A673 (cell line): ENCODE measurements at places on chromosomes 7 and 10. TPM values are rescaled to one million over a fixed set of nuclear protein-coding genes. Genes with fewer than 3 reads are reported as not detected.

Gene ANKRD2
- total RNA-seq: not detected in 2 replicates

Gene CCDC146
- total RNA-seq: 1.1 and 2.2 TPM in 2 replicates

DNA sequence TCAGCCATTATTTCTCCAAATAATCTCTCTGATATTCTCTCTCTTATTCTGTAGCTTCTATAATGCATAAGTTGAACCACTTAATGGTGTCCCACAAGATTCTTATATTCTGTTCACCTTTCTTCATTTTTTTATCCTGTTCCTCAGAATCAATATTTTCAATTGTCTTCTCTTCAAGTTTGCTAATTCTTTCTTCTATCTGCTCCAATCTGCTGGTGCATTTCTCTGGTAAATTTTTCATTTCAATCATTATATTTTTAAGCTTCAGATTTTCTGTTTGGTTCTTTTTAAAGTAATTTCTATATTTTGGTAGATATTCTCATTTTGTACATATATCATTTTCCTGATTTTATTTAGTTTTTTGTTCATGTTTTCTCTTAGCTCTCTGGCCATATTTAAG, 272.6 kb downstream of the ZEB1 start:
- no peaks in the 10 kb centered on the region for H3K27me3 ChIP-seq
- H3K36me3 ChIP-seq: no peaks in the 10 kb centered on the region
- no peaks in the 10 kb centered on the region for H3K4me1 ChIP-seq
- no peak for DNase-seq
- H3K4me3 ChIP-seq: no peak overlapping the region
- H3K27ac ChIP-seq: no peak overlapping the region

DNA sequence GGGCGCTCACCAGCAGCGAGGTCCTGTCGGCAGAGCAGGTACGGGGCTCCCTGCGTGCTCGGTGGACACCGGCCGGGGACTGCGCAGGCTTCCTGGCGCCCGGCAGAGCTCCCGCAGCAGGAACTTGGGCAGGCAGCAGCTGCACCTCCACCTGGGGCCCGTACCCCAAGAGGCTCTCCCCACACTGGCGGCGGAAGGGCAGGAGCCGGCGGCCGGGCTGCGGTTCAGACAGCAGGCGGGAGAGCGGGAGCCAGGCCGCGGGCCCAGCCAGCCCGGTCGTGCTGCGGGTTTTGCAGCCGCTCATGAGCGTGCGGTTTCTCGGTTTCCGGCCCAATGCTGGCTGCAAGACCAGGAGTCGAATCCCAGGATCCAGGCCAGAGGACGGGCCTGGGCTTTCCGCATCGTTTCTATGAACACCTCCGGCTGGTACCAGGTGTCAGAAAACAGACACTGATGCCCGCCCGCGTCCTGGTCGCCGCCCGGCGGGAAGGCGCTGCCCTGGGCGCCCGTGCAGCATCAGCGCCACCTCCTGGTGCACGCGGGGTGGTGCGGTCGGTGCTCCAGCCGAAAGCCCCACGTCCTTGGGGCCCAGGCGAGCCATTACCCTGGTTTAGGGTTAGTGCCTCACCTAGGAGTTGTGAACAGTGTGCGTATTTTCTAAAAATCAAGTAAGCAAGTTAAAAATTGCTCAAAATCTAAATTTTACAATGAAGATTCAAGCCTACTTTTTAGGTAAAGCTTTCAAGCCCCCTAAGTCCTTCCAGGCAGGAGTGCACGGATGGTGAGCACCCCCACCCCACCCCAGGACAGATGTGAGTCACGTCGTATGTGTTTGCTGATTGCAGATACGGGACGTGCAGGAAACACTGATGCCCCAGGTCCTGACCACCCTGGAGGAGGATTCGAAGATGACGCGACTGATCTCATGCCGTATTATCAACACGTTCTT, 47.4 kb upstream of the PRKAR1B start:
- H3K27me3 ChIP-seq: no peaks in the 10 kb centered on the region
- DNase-seq: peak; percentile 69
- H3K4me1 ChIP-seq: peaks cover 51% of the 10 kb centered on the region
- peaks cover 32% of the 10 kb centered on the region for H3K36me3 ChIP-seq
- no peak overlapping the region for H3K27ac ChIP-seq

- H3K4me3 ChIP-seq: peak overlapping the region; percentile 91
- H3K27me3 ChIP-seq: no peaks in the 10 kb centered on the region
- H3K36me3 ChIP-seq: peaks cover 47% of the 10 kb centered on the region
- peaks cover 23% of the 10 kb centered on the region for H3K4me1 ChIP-seq
- DNase-seq: peak; percentile 78
Measured at GRCh38 chr10:114045136-114046086, 1.7 kb downstream of the ADRB1 start.

Gene LEP
- not detected in 2 replicates for total RNA-seq

GRCh38 chr7:42071372-42072261, 165.4 kb downstream of the GLI3 start:
- no peak overlapping the region for H3K4me3 ChIP-seq
- H3K27ac ChIP-seq: no peak overlapping the region
- DNase-seq: peak; percentile 68
- no peaks in the 10 kb centered on the region for H3K27me3 ChIP-seq

DNA sequence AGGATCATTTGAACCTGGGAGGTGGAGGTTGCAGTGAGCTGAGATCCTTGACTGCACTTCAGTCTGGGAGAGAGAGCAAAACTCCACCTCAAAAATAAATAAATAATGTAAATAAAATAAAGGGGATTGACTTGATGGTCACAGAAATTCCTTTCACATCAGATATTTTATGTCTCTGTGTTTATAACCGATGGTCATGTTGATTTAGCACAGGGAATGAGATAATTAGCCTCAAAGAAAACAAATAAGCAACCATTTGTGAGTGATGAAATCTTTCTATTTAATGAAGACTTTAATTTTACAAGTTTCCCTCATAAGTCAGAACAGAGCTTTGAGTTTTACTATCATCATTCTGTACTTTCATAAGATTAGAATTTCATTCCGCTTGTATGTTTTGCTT, 64.8 kb upstream of the NUPR2 start:
- H3K4me3 ChIP-seq: no peak overlapping the region
- H3K36me3 ChIP-seq: no peaks in the 10 kb centered on the region
- no peaks in the 10 kb centered on the region for H3K27me3 ChIP-seq
- no peak for DNase-seq
- H3K4me1 ChIP-seq: no peaks in the 10 kb centered on the region

- DNase-seq: no peak
- no peak overlapping the region for H3K27ac ChIP-seq
- H3K4me3 ChIP-seq: no peak overlapping the region
- H3K4me1 ChIP-seq: peaks cover 8% of the 10 kb centered on the region
Measured at GRCh38 chr7:75690121-75690523, 48.6 kb downstream of the HIP1 start.

Gene CDC14C
- total RNA-seq: not detected in 2 replicates

DNA sequence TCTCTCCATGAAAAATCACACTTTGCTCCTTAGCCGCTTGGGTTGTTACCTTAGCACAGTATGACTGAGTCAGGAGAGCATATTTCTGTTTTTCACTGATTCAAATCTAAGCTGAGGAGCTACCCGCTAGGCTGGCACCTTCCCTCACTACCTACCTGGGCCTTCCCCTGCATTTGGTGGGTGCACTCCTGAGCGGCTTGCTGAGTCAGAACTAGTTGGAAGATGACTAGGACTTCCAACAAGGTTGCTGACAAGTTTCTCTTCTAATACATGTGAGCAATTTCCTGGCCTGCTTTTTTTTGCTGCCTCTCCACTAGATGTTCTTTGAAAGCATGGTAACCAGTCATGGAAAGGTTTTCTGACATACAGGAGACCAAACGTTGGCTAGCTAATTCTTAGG, 43.8 kb upstream of the SEC61G start:
- H3K27ac ChIP-seq: no peak overlapping the region
- no peak for DNase-seq
- H3K4me3 ChIP-seq: no peak overlapping the region
- peaks cover 9% of the 10 kb centered on the region for H3K27me3 ChIP-seq
- no peaks in the 10 kb centered on the region for H3K4me1 ChIP-seq

Gene FAM13C
- total RNA-seq: 18.5 and 21.2 TPM in 2 replicates

Gene IFIT3
- 5.6 and 6.7 TPM in 2 replicates for total RNA-seq

Gene BTBD16
- not detected in 2 replicates for total RNA-seq

- no peaks in the 10 kb centered on the region for H3K4me1 ChIP-seq
- no peak for DNase-seq
- H3K27ac ChIP-seq: peak overlapping the region; percentile 81
- H3K27me3 ChIP-seq: no peaks in the 10 kb centered on the region
Measured at GRCh38 chr10:93703066-93703465, 674 bp upstream of the FRA10AC1 start.

DNA sequence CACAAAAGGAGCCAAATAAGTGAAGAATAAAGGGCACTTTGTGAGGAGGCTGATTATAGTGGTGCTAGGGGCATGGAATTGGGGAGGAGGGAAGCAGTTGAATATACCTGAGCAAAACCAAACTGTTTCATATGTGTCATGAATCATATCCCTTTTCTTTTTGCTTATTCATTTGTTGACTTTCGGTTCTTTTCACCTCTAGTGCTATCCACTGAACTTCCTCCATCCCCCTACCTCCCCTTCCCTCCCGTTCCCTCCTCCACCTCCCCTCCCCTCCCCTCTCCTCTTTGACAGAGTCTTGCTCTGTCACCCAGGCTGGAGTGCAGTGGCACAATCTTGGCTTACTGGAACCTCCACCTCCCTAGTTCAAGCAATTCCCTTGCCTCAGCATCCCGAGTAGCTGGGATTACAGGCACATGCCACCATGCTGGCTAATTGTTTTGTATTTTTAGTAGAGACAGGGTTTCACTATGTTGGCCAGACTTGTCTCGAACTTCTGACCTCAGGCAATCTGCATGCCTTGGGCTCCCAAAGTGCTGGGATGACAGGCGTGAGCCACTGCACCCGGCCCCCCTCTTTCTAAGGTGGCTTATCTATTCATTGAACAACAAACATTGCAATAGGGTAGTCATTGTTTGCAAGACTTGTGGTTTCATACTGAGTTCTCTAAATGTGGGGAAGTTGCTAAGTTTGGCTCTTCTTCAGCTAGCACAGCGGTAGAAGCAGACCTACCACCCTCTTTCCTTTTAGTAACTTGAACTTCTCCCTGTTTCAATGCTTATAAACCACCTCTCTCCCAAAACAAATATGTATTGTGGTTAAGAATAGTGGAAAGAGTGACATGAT, 150.4 kb upstream of the PRPS1L1 start:
- no peaks in the 10 kb centered on the region for H3K4me1 ChIP-seq
- H3K4me3 ChIP-seq: no peak overlapping the region
- H3K36me3 ChIP-seq: no peaks in the 10 kb centered on the region
- no peak overlapping the region for H3K27ac ChIP-seq

DNA sequence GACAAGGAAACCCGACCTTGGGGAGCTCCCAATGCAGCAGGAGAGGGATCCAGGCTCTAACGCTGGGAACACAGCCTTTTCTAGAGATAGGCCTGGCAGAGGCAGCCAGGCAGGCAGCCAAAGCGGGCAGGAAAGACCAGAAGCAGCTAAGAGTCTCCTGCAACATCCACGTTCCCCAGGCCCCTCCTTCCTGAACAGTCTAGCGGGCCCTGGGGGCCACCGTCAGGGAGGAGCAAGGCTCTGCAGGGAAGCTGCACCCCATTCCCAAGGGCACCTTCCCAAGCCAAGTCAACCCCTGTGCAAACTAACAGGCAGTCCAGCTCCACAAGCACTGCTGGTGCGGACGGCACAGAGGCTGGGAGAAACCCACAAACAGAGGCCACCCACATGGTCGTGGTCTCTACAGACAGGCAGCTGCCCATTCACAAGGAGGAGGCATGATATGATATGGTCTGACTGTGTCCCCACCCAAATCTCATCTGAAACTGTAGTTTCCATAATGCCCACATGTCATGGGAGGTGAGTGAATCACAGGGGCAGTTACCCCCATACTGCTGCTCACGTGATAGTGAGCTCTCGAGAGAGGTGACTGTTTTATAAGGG, 115.7 kb downstream of the MAD1L1 start:
- peak overlapping the region; percentile 50 for H3K27ac ChIP-seq
- H3K27me3 ChIP-seq: no peaks in the 10 kb centered on the region
- H3K4me1 ChIP-seq: peaks cover 17% of the 10 kb centered on the region
- no peak for DNase-seq

- H3K4me3 ChIP-seq: no peak overlapping the region
- H3K27ac ChIP-seq: no peak overlapping the region
- no peaks in the 10 kb centered on the region for H3K27me3 ChIP-seq
- no peaks in the 10 kb centered on the region for H3K4me1 ChIP-seq
- no peaks in the 10 kb centered on the region for H3K36me3 ChIP-seq
Measured at GRCh38 chr7:41847606-41848005, 144.7 kb upstream of the INHBA start.

Gene VPS41
- total RNA-seq: 45.8 and 55.3 TPM in 2 replicates

- DNase-seq: no peak
- H3K4me3 ChIP-seq: no peak overlapping the region
- H3K4me1 ChIP-seq: no peaks in the 10 kb centered on the region
Measured at GRCh38 chr7:1965579-1966294, 267.0 kb downstream of the MAD1L1 start.

Gene OR9A2
- total RNA-seq: not detected in 2 replicates

DNA sequence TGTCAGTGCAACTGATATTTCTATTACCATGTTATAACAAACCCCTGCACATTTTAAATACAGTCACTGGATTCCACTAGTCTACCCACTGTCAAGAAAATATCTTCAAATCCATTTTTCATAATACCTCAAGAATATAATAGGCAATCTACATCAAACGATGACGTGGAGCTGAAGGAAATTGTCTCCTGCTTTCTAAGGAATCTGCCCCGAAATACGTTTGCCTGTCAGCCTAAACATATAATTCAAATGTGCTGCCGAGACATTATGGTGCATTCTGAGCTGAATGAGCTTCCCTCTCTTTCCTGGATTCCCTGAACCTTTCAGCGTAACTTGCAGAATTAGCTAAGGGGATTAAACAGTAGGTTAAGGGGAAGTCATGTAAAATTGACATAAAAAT, 306.8 kb downstream of the SORCS1 start:
- no peak for DNase-seq
- no peaks in the 10 kb centered on the region for H3K27me3 ChIP-seq
- H3K4me3 ChIP-seq: no peak overlapping the region
- H3K4me1 ChIP-seq: no peaks in the 10 kb centered on the region
- H3K36me3 ChIP-seq: no peaks in the 10 kb centered on the region
- H3K27ac ChIP-seq: no peak overlapping the region

Gene UNCX
- total RNA-seq: 1.2 and 1.9 TPM in 2 replicates

GRCh38 chr7:87038993-87039690, 20.3 kb downstream of the ELAPOR2 start:
- no peaks in the 10 kb centered on the region for H3K4me1 ChIP-seq
- no peak for DNase-seq
- H3K27me3 ChIP-seq: peaks cover 6% of the 10 kb centered on the region
- H3K4me3 ChIP-seq: no peak overlapping the region
- no peaks in the 10 kb centered on the region for H3K36me3 ChIP-seq
